Esophagus squamous epithelium (tissue), 5 donors: ENCODE measurements at places on chromosomes 5 and 9.

- DNase-seq, result no peak
Measured at GRCh38 chr5:57243286-57244137, 69.7 kb downstream of the GPBP1 start.

- no peak for DNase-seq
Measured at GRCh38 chr5:107812570-107813141, 141.9 kb upstream of the EFNA5 start.

DNA sequence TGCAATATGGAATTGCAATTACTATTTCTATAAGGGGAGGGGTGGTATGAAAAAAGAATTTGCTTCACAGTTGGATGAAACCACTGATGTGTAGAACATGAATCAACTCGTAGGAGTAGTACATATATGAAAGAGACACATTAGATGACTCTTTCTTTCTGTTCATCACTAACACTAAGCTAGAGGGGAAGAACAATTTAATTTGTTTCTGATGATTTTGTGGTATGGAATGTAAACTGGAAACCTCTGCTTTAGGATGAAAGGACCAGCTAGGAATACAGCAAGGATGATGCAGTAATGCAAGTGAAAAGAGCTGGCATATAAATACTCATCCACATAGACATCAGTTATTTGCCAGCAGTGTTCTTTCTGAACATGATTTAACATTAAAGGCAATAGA lies 113.4 kb downstream of the PAPPA start:
- DNase-seq, result no peak

DNA sequence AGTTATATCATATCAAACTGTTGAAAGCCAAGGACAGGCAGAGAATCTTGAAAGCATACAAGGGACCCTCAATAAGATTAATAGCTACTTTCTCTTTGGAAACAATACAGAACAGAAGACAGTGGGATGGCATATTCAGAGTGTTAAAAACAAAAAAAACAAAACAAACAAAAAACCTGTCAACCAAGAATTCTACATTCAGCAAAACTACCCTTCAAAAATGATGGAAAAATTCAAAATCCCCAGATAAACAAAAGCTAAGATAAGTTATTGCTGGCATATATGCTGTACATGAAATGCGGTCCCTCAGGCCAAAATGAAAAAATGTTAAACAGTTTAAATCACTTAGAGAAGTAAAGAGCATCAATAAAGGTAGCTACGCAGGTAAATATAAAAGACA lies 425.1 kb downstream of the ACTL7B start:
- DNase-seq, result no peak

GRCh38 chr5:17916446-17916845 lies 282.2 kb downstream of the TAF11L14 start:
- no peak for DNase-seq

- no peak for DNase-seq
Measured at GRCh38 chr9:36897478-36897877, 136.6 kb downstream of the PAX5 start.

DNA sequence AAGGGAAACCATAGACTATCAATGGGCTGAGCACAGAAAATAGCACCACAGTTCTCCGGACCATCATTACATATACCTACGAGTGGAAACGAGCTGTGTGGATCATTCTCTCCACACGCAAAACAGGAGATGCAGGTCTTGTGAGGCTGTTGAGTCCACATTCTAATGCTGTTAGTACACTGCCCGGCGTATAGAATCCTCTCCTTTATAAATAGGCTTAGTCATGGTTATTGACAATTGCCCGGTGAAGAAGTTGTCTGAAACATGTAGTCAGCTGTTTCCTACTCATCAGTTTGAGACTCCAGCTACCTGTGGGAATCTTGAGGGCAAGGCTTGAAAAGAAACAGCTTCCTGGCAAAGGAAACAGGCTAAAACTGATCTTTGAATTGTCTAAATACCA lies 602.0 kb upstream of the EDIL3 start:
- no peak for DNase-seq

DNA sequence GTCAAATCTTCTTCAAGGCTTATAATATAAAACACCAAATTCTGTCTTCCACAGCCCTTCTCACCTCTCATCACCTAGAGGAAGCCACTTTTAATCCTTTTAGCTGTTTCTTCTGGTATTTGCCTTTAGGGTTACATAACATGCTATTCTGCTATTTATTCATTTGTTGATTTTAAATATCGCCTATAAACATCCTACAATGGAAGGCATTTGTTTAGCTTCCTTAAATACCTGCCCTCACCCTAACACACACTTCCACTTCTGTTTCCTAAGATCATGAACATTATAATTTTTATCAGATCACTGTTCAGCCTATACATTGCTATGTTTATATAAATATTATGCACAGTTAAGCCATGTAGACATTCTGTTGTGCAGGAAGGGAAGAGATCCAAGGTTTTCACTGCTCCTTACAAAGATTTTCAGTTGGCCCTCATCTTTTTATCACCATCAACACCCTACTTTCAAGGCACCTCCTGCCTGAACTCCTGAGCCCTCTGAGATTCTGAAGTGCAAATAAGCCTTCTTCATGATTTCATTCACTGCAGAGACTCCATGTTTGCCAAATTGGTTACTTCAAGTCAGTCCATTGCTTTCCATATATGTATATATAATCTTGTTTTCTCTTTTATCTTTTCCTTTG lies 356.9 kb upstream of the ACTBL2 start:
- DNase-seq, result no peak

DNA sequence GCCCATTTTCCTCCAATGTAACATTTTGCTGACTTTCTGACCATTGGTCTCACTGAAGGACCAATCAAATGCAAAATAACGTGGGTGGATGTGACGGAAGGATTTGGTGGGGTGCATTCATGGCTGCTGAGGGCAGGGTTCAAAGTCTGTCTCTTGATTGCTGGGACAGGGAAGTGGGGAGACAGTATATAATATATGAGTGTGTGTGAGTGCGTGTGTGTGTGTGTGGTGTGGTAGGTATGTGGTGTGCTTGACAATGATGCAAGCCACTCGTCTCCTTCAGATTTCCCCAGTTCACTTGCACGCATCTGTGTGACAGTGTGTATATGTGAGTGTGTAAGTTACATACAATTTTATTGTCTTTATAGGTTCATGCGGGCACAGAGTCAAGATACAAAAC lies 477.3 kb downstream of the DIRAS2 start:
- DNase-seq, result no peak

- no peak for DNase-seq
Measured at GRCh38 chr5:169204788-169205400, 96.0 kb downstream of the SLIT3 start.

- no peak for DNase-seq
Measured at GRCh38 chr9:71911908-71912335, 483 bp downstream of the C9orf85 start.

DNA sequence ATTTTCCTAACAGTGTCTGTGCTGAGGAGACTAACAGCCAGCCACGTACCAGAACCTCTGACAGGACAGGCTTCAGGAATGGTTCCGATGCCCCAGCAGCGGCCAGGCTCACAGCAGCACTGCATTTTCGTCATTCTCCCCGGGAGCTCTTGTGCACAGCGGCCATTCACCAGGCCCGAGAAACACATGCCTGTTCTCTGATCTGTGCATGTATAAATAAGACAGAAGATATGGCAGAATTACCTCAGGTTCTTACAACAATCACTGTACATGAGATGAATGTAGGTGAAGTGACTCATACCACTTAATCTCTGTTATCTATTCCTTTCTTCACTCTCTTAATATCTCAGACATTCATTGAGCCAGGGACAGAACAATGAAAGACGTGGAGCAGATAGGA lies 143.0 kb downstream of the FBN2 start:
- no peak for DNase-seq

- no peak for DNase-seq
Measured at GRCh38 chr9:71748280-71748743, 20.0 kb downstream of the CEMIP2 start.

DNA sequence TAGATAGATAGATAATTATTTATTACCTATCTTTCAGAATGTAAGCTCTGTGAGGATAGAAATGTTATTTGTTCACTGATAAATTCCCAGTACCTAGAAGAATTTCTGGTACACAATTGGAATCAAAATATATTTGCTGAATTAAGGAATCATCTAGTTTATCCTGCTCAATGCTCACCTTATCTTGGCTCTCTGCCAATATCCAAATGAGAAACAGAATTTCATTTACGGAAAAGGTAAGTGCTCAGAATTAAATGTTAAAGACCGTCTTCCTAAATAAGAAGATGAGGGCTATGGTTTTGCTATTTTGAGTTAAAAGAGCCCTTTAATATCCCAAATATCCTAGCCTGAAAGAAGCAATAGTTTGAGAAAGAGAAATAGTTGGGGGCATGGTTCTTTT lies 232.1 kb upstream of the PDE4D start:
- no peak for DNase-seq

DNA sequence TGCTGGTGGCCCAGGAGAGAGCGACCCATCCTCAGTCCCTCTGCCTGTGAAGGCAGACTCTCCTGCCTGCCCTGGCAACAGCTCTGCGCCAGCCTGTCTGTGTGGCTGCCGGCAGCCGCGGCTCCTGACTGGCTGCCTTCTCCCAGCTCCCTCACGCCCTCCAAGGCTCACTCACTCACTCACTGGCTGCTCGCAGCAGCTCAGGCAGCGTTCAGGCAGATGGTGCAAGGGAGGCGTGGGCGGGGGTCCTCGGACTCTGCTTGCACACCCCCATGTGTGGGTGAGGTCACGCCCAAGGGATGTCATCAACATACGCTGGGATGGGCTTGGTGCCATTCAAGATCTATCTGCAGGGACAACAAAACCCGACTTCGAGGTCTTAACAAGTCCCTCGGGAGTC lies 66.7 kb downstream of the DAB2IP start:
- DNase-seq, result no peak

DNA sequence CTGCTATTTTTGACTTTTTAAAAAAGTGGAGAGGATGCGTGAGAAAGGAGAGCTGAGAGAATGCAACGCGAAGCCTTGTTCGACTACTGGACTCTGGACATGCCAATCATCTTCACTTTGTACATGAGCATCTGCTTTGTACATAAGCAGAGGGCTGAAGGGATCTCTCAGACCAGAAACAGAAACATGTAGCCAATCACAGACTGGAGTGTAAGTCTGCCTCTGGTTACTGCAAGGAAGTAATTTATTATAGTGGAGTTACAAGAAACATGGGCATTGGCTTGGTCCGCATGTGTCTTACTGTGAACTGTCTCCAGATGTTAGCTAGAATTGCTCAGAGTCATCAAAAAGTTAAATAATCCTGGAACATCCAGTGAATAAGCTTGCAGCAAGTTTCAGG lies 190.0 kb upstream of the GRAMD2B start:
- DNase-seq, result no peak

DNA sequence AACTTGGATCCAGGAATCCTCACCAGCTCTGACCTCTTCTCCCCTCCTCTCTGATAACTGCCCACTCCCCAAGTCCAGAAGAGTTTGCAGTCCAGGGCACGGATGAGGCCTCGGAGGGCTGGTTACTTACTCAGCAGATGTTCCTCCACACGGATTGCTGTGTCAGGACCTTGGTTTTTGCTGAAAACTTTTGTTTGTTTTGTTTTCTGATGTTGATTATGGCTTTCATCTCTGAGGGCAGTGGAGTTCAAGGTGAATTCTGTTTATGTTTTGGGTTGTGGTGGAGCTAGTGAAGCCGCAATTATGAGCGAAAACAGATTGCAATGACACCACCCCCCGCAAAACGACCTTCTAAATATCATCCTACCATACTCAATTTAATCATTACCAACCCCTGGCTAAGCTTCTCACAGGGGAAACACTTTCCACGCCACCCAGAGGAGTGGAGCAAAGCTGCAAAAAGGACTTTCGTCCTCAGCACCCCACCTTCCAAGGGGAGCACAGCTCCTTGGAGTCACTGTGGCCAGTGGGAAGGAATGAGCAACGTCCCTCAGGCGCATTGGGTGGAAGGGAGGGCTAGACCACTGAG lies 92.7 kb upstream of the SAP30L start:
- no peak for DNase-seq

DNA sequence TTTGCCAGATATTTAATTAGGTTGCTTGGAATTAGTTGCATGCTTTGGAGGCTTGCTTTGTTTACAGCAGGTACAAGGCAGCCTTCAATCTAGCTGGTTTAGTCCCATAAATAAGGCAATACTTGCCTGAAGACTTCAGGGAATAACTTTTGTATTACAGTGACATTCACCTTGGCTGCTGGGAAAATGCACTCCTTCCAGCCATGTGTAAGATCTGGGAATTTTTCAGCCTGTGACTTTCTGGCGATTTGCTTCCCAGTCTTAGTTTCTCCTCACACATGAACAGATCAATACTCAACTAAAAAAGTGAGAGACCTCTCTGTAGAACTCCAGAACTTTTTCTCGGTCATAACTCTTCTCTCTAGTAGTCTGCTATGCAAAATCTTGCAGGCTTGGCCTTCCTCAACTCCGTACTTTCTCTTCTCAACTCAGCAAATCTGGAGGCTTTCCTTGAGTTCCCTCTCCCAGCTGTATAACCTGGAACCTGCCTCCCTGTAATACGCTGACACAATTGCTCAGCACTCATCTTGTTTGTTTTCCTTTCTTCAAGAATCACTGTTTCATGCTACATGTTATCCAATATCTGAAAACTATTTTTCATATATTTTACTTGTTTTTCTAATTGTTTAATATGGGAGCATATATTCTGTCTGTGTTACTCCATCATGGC lies 173.0 kb downstream of the MSX2 start:
- DNase-seq, result no peak
